ENCODE measurements at places on chromosomes 2 and 18. TPM values are rescaled to one million over a fixed set of nuclear protein-coding genes. Genes with fewer than 3 reads are reported as not detected.
A peak's percentile ranks its signal among the peaks of the same experiment; 100 is the strongest.

Gene IL37
- not detected for total RNA-seq

Gene ASTL
- total RNA-seq = 0.09 TPM

Gene SLC16A14
- total RNA-seq = 4.2 TPM

DNA sequence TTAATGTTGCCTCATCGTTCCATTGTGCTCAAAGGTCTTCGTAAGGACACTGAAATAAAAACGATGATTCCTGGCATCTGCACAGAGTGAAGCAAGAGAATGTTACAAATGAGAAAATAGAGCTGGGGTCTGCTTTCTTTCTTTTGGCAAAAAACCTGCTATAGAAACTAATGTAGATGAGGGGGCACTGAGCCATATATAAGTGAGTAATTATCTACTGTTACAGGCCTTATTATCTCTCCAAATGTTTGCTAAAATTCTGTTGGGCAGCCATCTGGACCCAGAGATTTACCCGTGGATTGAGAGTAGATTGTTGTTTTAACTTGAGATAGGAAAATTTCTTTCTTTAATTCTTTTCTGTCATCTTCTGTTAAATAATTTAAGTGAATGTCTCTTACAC lies 472.5 kb upstream of the PIK3C3 start:
- no peak for DNase-seq
- H3K4me3 ChIP-seq = no peak overlapping the region
- no peaks in the 10 kb centered on the region for H3K36me3 ChIP-seq
- no peak overlapping the region for H3K27ac ChIP-seq

GRCh38 chr2:130185436-130185835 lies 3.4 kb downstream of the MZT2B start:
- no peak for DNase-seq
- peaks cover 9% of the 10 kb centered on the region for H3K4me1 ChIP-seq
- H3K27ac ChIP-seq = no peak overlapping the region
- no peaks in the 10 kb centered on the region for H3K27me3 ChIP-seq
- no peak overlapping the region for H3K4me3 ChIP-seq
- H3K36me3 ChIP-seq = peaks cover 17% of the 10 kb centered on the region

- H3K27ac ChIP-seq = no peak overlapping the region
- no peaks in the 10 kb centered on the region for H3K4me1 ChIP-seq
- no peaks in the 10 kb centered on the region for H3K27me3 ChIP-seq
- DNase-seq = no peak
These were observed 225.5 kb upstream of the ZEB2 start for GRCh38 chr2:144745424-144745823.

- peaks cover 13% of the 10 kb centered on the region for H3K36me3 ChIP-seq
- H3K27me3 ChIP-seq = no peaks in the 10 kb centered on the region
- peaks cover 96% of the 10 kb centered on the region for H3K4me1 ChIP-seq
- H3K4me3 ChIP-seq = no peak overlapping the region
- H3K27ac ChIP-seq = peak overlapping the region; percentile 81
These were observed 64.8 kb downstream of the TNS1 start for GRCh38 chr2:217938036-217938435.

GRCh38 chr2:236510034-236510433 lies 59.6 kb upstream of the ACKR3 start:
- peaks cover 20% of the 10 kb centered on the region for H3K27me3 ChIP-seq
- no peaks in the 10 kb centered on the region for H3K36me3 ChIP-seq
- no peaks in the 10 kb centered on the region for H3K4me1 ChIP-seq

DNA sequence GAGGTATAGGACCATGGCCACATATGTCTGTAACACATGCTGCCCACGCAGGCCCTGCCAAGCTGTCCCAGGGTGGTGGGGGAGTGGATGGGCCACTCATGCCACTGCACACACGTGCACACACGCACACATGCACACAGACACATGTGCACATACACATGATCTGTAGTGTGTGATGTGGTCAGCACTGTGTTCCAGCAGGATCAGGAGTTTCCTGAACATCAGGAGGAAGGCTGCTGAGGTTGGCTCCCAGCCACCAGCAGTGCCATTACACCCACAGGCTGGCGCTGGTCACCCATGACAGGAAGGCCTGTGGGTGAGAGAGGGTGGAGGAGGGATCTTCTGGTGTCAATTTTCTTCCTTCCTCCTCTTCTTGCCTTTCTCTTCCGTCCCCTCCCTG lies 44.7 kb downstream of the POMC start:
- no peak for DNase-seq
- H3K36me3 ChIP-seq = peaks cover 4% of the 10 kb centered on the region
- H3K4me1 ChIP-seq = no peaks in the 10 kb centered on the region
- no peaks in the 10 kb centered on the region for H3K27me3 ChIP-seq
- no peak overlapping the region for H3K4me3 ChIP-seq
- no peak overlapping the region for H3K27ac ChIP-seq

DNA sequence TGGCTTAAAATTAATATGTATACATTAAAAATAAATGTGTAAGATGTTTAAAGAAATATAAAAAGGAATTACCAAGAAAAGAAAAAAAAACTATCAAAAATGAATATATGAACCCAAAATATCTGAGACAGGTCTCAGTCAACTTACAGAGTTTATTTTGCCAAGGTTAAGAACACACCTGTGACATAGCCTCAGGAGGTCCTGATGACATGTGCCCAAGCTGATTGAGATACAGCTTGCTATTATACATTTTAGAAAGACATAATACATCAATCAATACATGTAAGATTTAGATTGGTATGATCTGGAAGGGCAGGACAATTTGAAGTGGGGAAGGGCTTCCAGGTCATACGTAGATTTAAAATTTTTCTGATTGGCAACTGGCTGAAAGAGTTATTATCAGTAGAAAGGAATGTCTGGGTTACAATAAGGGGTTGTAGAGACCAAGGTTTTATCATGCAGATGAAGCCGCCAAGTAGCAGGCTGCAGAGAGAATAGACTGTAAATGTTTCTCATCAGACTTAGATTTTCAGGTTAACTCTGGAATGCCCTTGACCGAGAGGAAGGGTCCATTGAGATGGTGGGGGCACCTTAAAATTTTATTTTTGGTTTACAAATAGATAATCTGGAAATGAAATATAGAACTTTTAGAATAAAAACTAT lies 74.7 kb downstream of the EXOC6B start:
- no peaks in the 10 kb centered on the region for H3K27me3 ChIP-seq
- no peaks in the 10 kb centered on the region for H3K36me3 ChIP-seq
- H3K4me3 ChIP-seq = no peak overlapping the region
- H3K27ac ChIP-seq = no peak overlapping the region
- no peak for DNase-seq
- H3K4me1 ChIP-seq = peaks cover 2% of the 10 kb centered on the region

DNA sequence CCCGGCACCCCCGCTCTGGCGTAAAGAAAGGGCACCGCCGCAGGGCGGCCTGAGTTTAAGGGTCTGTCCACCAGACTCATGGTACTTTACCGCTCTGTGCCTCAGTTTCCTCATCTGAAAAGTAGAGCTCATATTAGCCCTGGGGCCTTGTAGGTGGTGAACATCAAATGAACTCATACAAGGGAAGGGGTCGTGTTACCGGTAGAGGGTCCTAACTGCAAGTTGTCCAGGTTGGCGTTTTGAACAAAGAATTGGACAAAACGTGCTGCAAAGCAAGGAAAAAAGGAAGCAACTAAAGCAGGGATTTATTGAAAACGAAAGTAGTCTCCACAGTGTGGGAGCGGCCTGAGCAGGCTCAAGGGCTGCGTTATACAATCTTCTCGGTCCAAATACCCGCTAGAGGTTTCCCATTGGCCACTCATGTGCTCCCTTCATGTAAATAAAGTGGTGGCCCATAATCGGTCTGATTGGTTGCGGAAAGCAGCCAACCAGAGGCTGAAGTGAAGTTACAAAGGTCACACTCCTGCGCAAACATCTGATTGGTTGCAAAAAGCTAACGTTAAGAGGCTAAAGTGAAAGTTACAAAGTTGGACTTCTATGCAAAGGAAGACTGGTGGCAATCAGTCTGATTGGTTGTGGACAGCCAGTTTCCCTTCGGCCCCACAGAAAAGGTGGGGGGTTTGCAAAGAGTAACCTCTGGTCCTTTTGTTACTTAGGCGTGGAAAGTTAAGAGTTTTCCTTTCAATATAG lies 80.7 kb upstream of the LDLRAD4 start:
- peaks cover 30% of the 10 kb centered on the region for H3K27me3 ChIP-seq
- H3K4me1 ChIP-seq = peaks cover 6% of the 10 kb centered on the region
- no peaks in the 10 kb centered on the region for H3K36me3 ChIP-seq
- peak overlapping the region; percentile 44 for H3K27ac ChIP-seq

DNA sequence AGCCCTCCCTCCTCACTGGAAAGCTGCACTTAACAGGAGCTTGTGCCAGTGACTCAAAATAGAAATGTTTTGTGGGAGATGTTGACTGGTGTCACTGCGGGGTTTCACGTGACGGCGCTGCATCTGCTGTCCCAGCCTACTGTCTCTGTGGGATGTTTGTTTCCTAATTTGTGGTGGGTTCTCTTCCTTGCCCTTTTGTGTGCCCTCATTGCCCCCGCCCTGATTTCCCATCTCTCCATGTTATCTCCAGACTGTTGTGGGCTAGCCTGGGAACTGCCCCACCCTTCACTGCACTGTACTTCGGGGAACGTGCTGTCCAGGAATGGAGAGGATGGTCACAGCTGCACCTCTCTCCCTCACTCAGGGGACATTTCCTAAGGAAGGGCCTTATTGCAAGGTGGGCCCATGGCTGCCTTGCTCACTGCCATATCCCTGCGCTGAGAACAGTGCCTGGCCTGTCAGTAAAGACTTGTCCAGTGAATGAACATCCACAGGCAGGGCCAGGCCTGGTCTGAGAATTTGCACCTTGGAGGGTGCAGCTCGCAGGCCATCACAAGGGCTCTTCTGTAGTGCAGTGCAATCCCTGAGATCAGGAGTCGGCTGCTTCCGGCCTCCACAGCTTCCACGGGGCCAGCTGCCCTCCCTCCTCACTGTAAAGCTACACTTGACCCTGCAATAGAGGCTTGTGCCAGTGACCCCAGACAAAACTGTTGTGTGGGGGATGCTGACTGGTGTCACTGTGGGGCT lies 18.1 kb downstream of the ZAP70 start:
- no peak overlapping the region for H3K27ac ChIP-seq
- no peak overlapping the region for H3K4me3 ChIP-seq
